Activated naive CD4-positive, alpha-beta T cell treated with anti-CD3 and anti-CD28 coated beads, Interleukin-2, amount 50 U/mL, for 72 hours (primary cell): ENCODE measurements at places on chromosomes 2 and 18. TPM values are rescaled to one million over a fixed set of nuclear protein-coding genes. Genes with fewer than 3 reads are reported as not detected.

DNA sequence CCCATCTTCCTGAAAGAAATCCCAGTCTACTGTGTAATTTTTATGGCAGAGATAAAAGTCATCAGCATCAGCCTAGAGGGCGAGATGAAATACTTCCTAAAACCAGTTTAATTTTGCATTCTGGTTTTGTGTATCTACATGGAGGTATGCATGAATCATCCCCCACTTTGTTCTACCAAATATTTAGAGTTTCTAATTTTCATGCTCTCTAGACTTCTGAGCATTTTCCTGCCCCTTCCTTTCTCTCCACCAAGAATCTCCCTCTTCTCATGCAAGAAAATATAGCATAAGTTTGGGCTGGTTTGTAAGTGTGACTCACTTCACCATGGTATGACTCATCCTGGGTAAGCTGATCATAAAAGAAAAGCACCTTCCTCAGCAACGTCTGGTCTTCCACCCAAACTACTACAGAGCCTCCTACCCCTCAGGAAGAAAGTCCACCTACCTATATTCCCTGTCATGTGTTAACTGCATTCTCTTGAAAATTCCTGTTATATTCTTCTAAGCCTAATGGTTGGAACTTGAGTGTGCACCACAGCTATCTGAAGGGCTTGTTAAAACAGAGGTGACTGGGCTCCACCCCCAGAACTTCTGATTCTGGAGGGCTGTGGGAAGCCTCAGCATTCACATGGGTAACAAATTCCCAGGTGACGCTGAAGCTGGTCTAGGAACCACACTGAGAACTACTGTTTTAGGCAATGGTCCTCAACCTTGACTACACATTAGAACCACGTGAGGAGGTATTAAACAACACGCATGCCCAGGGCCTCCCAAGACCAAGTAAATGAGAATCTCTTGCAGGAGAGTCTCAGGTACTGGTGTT, 37.4 kb upstream of the RAPGEF4 start:
- no peak for DNase-seq

- peak; percentile 66 for DNase-seq
Observed at GRCh38 chr2:224927646-224928173, 114.6 kb downstream of the DOCK10 start.

DNA sequence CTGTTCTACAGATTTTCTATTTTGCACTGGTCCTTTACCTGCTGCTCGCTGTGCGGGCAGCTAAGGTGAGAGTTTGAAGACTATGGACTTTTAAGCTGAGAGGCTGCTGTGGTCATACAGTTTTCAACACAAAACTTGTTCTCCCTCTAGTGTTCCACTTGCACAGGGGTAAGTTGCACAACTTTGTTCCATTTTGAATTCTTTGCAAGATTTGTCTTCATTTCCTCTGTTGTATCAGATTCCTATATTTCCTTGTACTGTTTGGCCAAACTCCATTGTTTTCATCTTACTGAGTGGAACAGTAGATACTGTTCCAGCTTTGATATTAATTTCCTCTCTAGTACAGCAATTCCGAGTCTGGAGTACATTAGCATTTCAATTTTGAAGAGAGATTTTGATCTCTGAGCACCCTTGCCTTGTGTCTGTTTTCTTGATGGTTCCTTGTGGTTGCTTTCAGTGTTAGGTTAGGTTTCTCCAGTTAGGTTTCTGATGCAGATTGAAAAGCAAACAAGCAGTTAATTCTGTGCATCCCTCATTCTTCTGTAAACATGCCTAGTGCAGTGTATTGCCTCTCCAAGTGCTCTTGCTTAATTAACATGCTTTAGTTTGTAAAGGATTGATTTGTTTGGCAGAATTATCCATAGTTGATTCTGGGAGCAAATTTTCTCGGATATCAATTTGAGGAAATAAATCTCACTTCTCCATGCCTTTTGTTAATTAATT, 188.8 kb downstream of the PTPRM start:
- no peak for DNase-seq

DNA sequence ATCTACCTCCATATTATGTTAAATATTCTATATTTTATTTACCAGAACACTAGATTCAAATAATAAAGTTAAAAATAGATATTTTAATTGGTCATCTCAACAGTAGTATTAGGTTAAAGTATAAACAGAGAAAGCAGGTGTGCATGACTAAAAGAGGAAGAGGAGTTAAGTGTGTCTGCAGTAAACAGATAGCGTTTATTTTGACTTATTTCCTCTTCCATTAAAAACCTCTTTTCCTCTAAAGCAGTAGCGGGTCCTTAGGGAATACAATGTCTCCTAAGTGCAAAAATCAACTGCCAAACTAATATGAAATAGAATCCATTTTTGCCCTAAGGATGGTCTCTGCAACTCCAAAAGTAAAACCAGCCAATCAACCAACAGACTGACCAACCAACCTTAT, 27.7 kb downstream of the EIF2AK3 start:
- DNase-seq, result no peak

- no peak for DNase-seq
Observed at GRCh38 chr2:99066075-99066958, 75.2 kb upstream of the C2orf15 start.

DNA sequence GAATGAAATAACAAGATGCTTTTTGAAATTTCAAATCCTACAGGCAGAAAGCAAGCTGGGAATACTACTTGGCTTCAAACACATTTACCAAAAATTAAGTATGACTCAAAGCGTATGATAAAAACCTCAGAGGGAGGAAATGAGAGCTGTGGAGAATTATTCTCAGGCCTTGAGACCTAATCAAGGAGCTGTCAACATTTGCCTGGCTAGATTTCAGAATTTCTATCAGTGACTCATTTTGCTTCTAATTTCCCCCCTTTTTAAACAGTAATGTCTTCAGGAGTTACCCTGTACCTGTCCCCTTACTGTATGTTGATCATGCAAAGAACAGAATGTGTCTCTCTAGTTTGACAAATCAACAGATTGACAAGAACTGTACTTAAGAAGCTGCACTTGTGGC, 1324.5 kb upstream of the DDX18 start:
- no peak for DNase-seq

- DNase-seq, result no peak
Observed at GRCh38 chr2:150705357-150705756, 217.9 kb upstream of the RND3 start.

- no peak for DNase-seq
Observed at GRCh38 chr18:39845631-39846030, 2109.4 kb upstream of the PIK3C3 start.

- no peak for DNase-seq
Observed at GRCh38 chr2:113141451-113141850, 14.1 kb downstream of the IL1RN start.

GRCh38 chr2:149152469-149152953, 114.0 kb downstream of the LYPD6B start:
- no peak for DNase-seq

DNA sequence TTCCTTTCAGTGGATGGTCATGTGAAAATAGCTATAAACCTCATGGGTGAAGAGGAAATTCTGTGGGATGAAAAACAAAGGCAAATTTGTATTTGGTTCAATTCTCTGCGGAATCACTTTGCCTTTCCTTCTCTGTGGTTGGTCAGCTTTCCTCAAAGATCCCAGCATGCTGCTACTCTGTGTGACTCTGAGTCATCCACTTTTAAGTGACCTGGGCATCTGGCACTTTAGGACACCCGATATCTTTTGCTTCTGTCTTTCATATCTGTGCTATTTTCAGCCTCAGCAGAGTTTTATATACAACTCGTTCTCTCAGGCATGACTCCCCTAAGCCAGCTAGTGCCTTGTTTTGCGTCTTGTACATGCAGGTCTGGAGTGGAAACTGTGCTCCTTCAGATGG, 217.0 kb upstream of the PIEZO2 start:
- DNase-seq, result no peak

DNA sequence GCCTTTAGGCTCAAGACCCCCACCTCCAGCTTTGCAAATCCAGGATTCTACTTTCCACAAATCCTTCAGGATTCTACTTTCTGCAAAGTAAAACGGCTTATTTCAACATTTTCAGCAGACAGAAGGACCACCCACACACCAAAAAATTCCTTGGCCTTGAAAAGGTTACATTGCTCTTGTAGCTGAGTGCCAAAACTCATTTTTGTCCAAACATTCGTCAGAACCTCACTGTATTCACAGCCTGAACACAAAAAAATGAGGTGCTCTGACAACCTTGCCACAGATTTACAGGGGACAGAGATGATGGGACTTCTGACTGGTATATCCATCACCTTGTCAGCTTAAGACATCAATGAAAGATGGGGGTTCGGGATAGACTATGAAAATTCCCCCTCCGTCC, 63.0 kb upstream of the COX7A2L start:
- no peak for DNase-seq

- DNase-seq, result no peak
Observed at GRCh38 chr2:231617059-231617926, 24.6 kb downstream of the TEX44 start.

GRCh38 chr18:23526501-23527063, 23.3 kb downstream of the RMC1 start:
- no peak for DNase-seq

GRCh38 chr18:10783941-10784340, 258.1 kb downstream of the NAPG start:
- DNase-seq, result no peak

GRCh38 chr2:116582850-116583249, 1231.6 kb upstream of the DDX18 start:
- no peak for DNase-seq

DNA sequence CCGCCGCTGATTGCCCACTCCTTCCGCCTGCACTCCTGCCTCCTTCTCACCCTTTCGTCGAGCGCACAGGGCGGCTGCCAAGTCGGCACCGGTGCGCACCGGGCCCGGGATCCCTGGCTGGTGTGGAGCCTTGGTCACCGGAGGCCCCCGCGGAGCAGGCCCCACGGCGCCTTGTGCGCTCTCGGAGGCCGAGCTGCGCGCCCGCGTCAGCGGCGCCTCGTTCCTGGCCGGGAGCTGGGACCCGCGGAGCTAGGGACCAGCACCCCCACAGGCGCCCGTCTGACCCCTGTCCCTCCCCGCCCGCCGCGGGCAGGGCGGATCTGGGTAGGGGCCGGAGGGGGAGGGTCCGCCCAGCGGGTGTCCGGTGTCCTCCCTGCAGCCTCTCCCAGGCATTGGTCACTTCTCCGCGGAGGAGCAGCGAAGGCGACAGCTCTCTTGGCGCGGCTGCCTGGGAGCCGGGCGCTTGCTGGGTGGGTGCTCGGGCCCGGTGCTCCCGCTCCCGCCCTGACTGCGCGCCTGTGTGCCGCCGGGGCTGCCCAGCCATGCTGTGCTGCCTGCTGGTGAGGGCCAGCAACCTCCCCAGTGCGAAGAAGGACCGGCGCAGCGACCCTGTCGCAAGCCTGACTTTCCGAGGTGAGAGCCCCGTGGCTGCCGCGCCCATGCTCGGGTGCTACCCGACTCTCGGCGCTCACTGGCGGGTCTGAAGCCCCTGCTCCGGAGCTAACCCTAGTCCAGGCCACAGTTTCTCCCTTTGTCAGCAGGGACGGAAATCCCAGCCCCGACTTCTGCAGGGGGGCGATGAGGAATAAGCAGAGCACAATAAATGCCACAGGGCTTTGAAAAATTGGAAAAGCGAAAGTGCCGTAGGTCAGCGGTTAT, 13.2 kb downstream of the DYSF start:
- no peak for DNase-seq

DNA sequence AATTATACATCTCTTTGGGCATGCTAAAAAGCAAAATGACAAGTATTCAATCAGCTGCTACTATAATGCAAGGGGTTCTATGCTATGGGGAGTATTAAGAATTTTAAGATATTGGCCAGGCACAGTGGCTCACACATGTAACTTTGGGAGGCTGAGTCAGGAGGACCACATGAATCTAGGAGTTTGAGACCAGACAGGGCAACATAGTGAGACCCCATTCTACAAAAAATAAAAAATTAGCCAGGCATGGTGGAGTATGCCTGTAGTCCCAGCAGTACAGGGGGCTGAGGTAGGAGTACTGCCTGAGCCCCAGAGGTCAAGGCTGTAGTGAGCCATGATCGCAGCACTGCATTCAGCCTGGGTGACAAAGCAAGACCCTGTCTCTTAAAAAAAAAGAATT, 5.5 kb upstream of the KIAA2012 start:
- DNase-seq, result no peak

- DNase-seq, result no peak
Observed at GRCh38 chr2:62724106-62724505, 18.6 kb downstream of the EHBP1 start.

- no peak for DNase-seq
Observed at GRCh38 chr2:28136556-28136955, 246.0 kb downstream of the BABAM2 start.

GRCh38 chr2:175004730-175004979, 526 bp downstream of the CHN1 start:
- DNase-seq, result no peak

DNA sequence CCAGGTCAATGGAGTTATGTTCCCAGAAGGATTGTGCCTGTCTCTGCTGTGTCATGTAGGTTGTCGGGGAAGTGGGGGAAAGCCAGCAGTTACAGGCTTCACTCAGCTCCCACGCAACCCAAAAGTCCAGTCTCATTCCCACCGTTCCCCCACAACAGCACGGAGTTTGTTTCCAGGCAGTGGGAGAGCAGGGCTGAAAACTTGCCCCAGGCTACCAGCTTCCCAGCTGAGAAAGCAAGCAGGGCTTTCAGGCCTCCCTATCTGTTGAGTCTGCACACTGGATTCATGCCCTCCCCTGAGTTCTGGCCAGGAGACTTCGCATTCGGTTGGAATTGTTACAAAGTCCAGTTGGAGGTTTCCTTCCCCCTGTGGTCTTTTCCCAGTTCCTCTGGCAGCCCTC, 76.3 kb downstream of the TMX3 start:
- DNase-seq, result no peak

- DNase-seq, result no peak
Observed at GRCh38 chr2:205713086-205713485, 30.8 kb downstream of the NRP2 start.

GRCh38 chr2:13230221-13230620, 513.5 kb downstream of the TRIB2 start:
- no peak for DNase-seq

DNA sequence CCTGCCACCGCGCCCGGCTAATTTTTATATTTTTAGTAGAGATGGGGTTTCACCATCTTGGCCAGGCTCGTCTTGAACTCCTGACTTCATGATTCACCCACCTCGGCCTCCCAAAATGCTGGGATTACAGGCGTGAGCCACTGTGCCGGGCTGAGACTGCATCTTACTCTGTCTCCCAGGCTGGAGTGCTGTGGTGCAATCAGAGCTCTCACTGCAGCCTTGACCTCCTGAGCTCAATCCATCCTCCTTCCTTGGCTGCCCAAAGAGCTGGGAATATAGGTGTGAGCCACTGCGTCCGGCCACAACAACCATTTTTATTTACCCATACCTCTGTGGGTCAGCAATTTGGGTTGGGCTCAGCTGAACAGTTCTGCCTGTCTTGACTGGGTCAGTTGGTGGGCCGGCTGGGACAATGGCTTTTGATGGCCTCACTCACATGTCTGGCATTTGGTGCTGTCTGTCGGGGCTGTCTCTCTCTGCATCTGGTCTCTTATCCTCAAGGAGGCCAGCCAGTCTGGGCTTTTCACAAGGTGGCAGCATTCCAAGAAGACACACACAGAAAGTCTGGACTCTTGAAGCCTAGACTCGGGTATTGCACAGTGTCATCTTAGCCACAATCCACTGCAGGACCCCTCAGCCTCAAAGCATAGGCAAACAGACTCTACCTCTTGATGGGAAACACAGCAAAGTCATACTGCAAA, 116.8 kb upstream of the GATA6 start:
- DNase-seq, result no peak

- no peak for DNase-seq
Observed at GRCh38 chr2:48218169-48218568, 311.8 kb upstream of the STON1 start.

NETO1 gene
- not detected for total RNA-seq

PSMA8 gene
- 0.73 TPM for total RNA-seq

C2orf72 gene
- 0.18 TPM for total RNA-seq

REG3G gene
- not detected for total RNA-seq

CABLES1 gene
- 6.5 TPM for total RNA-seq

PPP1R1C gene
- total RNA-seq, result not detected

C2orf78 gene
- total RNA-seq, result not detected

NLRC4 gene
- total RNA-seq, result not detected
